Neural crest cell (in vitro differentiated cells): ENCODE measurements at places on chromosomes 2 and 18. TPM values are rescaled to one million over a fixed set of nuclear protein-coding genes. Genes with fewer than 3 reads are reported as not detected.

DNA sequence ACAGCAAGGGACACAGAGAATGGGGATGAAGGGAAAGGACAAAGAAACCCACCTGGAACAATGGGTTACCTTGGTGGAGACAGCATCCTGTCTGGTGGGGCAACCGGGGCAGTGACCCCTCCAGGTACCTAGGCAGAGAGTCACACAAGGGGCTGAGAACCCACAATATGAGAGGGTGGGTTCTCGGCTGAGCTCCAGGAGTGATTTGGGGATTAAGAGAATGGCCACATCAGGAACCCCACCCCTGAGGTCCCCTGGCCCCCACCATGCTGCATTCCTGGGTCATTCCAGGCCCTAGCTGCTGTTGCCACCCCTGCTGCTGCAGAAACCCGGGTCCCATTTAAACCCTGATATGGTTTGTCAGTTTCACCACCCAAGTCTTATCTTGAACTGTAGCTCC is 172.3 kb downstream of the RTP5 start:
- no peak for DNase-seq
- H3K27me3 ChIP-seq = peaks cover 53% of the 10 kb centered on the region
- no peaks in the 10 kb centered on the region for H3K36me3 ChIP-seq
- no peak overlapping the region for H3K27ac ChIP-seq

- H3K36me3 ChIP-seq = no peaks in the 10 kb centered on the region
- no peak overlapping the region for H3K27ac ChIP-seq
- no peaks in the 10 kb centered on the region for H3K4me1 ChIP-seq
- H3K4me3 ChIP-seq = no peak overlapping the region
- H3K27me3 ChIP-seq = peaks cover 20% of the 10 kb centered on the region
These were observed 117.7 kb upstream of the RAB12 start for GRCh38 chr18:8491516-8491915.

DNA sequence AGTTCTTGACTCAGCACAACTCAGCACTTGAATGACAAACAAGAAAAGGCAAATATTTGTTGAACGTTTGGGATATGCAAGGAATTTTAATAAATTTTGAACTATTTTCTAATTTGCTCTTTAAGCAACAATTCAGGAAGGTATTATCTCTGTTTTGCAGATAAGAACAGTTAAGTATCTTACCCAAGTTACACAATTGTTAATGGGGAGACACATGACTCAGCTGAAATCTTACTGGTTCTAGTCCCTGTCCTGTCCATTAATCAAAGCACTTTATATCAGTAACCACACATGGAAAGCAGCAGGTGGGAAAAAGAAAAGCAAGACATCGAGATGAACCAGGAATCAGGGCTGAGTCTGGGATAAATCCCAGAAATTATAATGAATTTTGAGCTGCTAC is 493.9 kb upstream of the PIK3C3 start:
- no peak overlapping the region for H3K4me3 ChIP-seq
- peaks cover 9% of the 10 kb centered on the region for H3K36me3 ChIP-seq
- no peaks in the 10 kb centered on the region for H3K27me3 ChIP-seq
- no peak for DNase-seq
- peaks cover 4% of the 10 kb centered on the region for H3K4me1 ChIP-seq

Gene RGPD3
- total RNA-seq = 0.11 and 0.14 TPM in 2 replicates

- H3K4me3 ChIP-seq = no peak overlapping the region
- DNase-seq = no peak
- no peak overlapping the region for H3K27ac ChIP-seq
- H3K36me3 ChIP-seq = no peaks in the 10 kb centered on the region
- H3K4me1 ChIP-seq = no peaks in the 10 kb centered on the region
These were observed 11.8 kb downstream of the ARHGAP15 start for GRCh38 chr2:143140864-143141661.
